ENCODE measurements at places on chromosomes 3 and 15.
A peak's percentile ranks its signal among the peaks of the same experiment; 100 is the strongest.

DNA sequence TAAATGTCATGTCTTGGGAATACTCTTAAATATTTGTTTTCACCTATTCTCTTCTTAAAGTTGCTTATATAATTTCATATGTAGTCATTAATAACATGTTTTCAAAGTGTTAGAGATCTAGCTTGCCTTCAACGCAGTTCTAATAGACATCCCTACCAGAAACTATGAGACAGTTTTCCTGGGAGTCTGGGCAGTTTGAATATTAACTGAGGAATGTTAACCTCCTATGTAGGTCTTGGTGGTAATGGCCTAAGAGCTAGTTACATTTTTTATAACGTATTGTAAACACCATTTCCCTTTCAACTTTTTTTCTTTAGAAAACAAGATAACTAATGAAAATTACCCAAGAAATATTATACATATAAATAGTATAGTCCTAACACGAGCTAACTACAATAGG, 328.2 kb downstream of the TIGIT start:
- DNase-seq: no peak

DNA sequence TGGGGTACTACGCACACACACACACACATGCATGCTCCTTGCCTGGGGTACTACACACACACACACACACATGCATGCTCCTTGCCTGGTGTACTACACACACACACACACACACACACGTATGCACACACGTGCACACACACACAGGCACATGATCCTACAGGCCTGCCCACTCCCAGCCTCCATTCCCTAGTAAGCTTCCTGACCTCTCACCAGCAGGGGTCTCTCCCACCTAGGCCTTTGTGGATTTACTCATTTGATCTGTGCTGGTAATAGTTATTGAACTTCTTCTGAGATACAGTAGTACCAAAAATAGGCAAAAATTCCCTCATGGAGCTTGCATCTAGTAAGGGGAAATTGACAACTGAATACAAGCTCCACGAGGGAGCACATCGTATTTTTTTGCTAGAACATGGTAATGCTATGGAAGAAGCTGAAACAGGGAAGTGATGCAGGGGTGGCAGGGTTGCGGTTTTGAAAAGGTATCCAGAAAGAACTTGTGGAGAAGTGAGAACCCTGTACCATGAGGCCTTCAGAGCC, 19.1 kb downstream of the TTC21A start:
- DNase-seq: peak; percentile 85

DNA sequence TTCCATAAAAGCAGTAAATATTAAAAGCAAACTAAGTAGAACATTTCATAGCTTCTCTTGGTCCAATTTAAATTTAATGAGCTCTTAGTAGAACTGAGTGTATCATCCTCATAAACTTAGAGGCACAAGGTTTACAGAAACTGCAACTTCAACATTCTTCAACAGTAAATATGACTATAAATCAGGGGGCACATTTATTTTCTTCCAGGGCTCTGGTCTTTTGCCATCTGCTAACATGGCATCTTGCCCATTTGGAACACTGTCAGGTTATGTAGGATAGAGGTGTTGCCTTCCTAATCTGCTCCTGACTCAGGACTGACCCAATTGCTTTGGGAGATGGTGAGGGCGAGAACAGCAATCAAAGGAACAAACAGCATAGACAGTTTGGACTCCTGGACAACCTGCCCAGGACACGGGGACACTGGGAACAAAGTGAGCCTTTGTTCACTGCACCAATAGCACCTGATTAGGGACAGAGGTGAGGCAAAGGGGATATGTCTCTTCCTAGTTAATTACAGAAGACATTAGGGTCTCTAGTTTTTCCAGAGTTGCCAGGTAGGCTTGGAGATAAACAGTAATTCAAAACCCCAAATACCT, 610.2 kb upstream of the ROBO2 start:
- DNase-seq: no peak

GRCh38 chr15:77877869-77878577, 199.5 kb downstream of the TBC1D2B start:
- no peak for DNase-seq

DNA sequence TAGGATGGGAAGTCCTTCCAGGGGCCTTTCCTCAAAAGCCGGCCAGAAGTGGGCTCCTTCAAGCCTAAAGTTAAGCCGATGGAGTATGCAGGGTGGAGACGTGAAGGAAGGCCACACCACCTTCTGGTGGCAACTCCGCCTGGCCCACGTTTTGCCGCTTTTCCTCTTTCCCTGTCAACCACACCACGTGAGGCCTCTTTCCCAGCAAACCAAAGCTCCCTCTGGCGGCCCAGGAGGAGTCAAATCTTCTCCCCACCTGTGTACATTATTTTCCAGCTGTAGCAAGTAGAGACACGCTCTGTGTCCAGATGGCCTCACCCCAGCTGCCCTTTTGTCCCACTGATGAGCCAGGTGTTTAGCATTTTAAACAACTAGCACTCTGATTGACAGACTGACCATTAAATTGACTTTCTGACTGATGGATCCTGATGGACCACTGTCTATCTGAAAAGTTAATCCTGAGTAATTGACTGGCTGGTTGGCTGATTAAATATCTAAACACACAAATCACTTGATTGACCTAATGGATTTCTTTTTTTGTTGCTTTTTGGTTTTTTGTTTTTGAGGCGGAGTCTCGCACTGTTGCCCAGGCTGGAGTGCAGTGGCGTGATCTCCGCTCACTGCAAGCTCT, 59.6 kb upstream of the ZBTB38 start:
- no peak for DNase-seq

Data from MV-4-11 (cell line).